ENCODE measurements at places on chromosomes 7 and 10. TPM values are rescaled to one million over a fixed set of nuclear protein-coding genes. Genes with fewer than 3 reads are reported as not detected.

LIPN gene
- total RNA-seq: not detected

ASCC1 gene
- 30.2 TPM for total RNA-seq

TAS2R41 gene
- total RNA-seq: not detected

CPA1 gene
- not detected for total RNA-seq

DNA sequence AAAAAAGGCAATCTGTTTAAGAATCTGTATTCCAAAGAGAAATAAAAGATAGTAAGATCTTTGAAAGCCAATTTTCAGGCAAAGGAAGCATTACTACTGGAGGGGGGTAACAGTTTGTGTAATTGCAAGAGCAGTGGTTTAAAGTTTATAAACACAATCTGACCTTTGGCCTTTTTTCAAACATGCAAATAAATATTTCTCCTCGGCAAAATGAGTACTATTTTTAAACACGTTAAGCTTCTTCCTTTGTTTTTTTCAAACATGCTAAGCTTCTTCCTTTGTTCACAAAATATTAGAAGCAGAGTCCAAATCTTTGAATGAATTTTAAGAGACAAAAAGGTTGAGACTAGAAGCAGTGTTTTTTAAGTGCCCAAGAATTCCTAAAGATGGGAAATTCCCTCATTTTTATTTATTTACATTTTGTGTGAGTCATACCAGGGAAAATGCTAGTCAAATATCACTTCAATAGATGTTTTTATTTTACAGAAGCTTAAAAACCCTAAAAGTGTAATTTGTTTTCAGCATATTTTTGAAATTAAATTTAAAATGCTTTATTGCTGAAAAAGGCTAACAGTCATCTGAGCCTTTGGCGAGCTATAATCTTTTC lies 229.3 kb downstream of the GPR37 start:
- DNase-seq: no peak

- peak; percentile 43 for DNase-seq
Observed at GRCh38 chr7:158495786-158496185, 91.8 kb downstream of the PTPRN2 start.

GRCh38 chr7:122463631-122464030 lies 159.1 kb upstream of the FEZF1 start:
- no peak for DNase-seq

DNA sequence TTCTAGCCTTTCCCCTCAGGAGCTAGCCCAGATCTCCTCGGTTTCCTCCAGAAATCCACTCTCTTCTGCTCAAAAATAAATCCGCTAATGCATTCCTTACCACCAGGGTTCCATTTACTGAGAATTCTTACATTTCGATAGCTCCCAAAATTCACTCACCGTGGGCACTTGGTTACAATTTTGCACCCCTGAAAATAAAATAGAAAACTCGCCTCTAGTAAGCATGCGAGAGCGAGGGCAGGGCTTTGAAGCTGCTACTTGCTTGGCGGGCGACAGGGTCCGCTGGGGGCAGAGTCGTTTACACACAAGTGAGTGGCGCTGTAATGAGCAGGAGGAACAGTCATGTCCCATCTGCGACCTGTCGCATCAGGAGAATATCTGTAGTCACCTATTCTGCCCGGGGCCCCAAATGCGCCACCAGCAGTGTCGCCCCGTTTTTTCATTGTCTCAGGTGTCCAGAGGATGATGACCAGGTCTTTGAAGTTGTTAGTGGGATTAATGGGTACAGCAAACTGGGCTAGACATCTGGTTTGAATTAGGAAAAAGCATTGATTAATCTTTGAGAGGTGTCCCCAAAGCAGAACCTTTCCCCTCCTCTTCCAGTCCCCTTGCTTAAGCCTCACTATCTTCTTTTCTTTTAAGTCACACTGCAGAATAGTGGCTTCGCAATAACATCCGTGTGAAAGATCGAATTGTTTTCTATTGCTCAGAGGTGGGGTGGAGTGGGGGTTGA lies 1.2 kb upstream of the MEOX2 start:
- DNase-seq: peak; percentile 51

GRCh38 chr10:76456197-76456596 lies 1024.8 kb downstream of the LRMDA start:
- no peak for DNase-seq
